Stimulated activated CD4-positive, alpha-beta T cell treated with anti-CD3 and anti-CD28 coated beads, Interleukin-12 subunit alpha, Interleukin-12 subunit beta, amount 100 ng/mL, for 24 hours (primary cell): ENCODE measurements at places on chromosomes 4 and X.

GRCh38 chr4:12244973-12245372, 816.3 kb upstream of the HS3ST1 start:
- no peak for DNase-seq

DNA sequence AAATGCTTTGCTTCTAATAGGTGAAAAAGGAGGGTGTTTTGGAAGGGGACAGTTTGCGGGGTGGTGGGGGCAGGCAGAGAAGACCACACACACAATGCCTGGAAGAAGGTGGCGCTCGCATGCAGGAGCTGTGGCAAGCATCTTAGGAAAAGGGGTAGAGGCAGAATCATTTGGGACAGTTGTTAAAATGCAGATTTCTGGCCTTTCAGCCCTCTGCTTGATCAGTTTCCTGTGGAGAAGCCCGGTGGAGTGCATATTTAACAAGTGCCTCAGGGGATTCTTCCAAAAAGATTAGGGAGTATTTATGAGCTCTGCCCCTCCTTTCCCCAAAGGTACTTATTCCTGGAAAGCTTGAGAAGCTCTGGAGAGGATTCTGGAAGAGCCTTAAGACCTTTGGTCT, 4.8 kb downstream of the NOCT start:
- no peak for DNase-seq

- DNase-seq = no peak
Observed at GRCh38 chr4:169582203-169582602, 30.2 kb downstream of the NEK1 start.

GRCh38 chr4:148540622-148541326, 98.6 kb upstream of the NR3C2 start:
- no peak for DNase-seq

- DNase-seq = no peak
Observed at GRCh38 chrX:76454456-76454927, 27.0 kb downstream of the MAGEE1 start.

- no peak for DNase-seq
Observed at GRCh38 chr4:185837415-185838103, 25.6 kb upstream of the SORBS2 start.

- no peak for DNase-seq
Observed at GRCh38 chrX:140920416-140920815, 82.0 kb upstream of the SPANXB1 start.

DNA sequence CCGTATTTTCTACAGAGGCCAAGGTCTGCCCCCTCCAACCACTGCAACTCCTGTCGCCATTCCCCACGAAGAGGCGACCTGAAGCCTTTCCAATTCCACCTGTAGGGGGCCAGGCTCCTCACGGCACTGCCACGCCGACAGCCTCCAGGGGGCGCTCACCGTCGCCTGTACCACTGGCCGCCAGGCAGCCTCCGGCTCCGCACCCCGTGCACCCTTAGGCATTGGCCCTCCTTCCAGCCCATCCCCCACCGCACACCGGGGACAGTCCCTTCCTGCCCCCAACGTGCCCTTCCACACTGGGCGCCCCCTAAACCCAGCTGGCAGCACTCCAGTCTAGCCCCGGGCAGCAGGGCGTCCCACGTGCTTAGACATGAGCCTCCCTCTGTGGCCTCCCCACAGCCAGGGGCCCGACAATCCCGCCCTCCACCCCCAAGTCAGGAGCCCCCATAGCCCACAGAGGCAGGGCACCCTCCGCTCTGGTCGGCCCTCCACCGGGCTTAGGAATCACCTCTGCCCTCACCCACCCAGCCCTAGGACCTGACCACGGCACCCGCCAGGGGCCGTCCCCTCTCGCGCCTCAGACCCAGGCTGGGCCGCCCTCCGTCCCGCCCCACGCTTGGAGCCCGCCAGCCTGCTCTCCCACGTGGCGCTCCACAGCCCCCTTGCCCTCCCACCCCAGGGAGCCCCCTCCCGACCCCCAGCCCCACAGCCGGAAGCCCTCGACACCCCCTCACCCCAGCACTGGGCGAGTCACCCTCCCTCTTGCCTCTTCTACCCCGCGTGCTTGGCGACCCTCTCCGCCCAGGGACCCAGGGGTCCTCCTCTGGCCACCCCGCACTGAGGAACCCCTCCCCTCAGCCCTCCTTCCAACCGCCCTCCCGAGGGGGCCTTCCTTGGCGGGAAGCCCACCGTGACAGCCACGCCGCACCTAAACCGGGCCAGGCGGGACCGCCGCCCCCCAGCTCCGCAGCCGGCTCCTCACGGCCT, 711 bp downstream of the PNMA6E start:
- DNase-seq = peak; percentile 2

- no peak for DNase-seq
Observed at GRCh38 chr4:87857789-87858188, 25.0 kb downstream of the MEPE start.

GRCh38 chr4:145618210-145618931, 814 bp upstream of the MMAA start:
- no peak for DNase-seq

DNA sequence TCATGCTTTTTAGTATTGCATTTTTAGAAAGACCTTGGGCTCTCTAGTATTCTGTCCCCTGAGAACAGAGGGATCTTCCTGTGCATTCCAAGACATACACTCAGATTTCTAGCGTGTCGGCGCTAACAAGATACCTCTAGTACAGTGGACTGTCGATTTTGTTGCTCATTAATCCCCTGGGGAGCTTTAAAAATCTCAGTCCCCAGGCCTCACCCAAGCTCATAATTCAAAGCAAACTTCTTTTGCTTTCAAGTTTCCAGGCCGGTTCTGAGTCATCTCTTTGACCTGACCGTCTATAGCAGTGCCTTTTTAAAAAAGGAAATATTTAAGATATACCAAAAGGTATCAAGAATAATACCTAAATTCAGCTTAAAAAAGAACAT, 137.0 kb downstream of the AMMECR1 start:
- DNase-seq = no peak

DNA sequence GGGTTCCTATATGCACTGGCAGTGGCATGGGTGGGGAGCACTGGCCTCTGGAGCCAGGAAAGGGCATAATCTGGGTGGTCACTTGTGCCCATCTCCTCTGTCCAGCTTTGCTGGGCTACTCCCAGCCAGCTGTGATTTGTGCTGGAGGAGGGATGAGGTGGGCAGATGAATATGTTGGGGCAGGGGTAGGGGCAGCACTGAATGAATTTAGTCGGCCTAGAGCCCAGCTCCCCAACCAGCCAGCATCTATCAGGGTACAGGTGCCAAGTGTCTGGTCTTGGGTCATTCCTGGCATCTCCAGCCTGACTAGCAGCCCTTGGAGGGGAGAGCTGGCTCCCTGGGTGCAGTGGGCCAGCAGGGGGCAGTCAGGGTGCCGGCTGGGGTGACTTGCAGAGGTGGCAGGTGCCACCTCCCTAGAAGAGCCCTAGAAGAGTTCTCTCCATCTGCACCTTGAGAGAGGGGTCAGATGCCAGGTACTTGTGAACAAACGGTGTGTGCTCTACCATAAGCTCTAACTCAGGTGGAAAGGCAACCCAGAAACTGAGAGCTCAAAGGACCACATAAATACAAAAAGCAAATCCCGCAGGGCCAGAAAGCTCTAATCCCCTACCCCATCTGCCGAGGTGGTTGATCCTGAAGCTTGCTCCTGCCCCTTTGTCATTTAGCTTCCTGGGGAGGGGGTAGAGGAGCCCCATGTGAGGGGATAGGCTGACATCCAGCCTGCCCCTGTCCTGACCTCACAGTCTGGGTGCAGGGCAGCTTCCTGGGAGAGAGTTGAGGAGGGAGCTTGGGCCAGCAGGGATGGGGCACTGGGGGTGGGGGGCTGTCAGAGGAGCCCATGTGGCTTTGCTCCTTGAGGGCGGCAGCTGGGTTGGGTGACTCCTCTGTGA, 2.2 kb downstream of the SORCS2 start:
- DNase-seq = no peak

DNA sequence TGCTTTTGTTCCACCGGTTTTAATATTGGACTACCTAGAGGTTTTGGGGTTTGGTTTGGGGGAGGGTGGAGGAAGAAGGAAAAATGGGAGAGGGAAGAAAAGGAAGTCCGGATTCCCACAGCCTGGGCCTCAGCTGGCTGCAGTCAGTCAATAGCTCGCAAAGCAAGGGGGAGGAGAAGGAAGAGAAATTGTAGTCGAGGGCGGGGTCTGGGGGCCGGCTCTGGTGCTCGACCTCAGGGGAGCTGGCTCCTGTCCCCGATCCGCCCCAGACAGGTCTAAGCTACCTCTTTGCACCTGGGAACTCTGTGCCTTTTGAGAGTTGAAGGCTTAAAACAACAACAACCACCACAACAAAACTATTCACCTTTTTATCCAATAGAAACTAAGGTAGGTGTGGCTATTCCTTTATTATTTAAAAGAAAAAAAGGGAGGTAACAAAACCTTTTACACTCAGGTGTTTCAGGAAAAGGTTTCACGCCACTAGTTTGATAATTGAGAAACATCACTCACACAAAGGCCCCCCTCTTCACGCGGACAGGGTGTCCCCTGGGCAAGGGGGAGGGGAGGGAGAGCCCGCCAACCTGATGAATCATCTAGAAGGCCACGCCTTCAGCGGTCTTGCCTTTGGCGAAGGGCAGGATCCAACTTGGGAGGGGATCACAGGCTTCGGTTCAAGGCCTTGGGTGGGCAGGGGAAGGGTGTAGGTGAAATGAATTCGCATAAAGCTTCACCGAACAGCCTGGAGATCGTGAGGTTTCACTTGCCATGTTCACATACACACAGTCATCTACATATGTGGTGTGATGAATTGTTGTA, 1.6 kb upstream of the LNX1 start:
- DNase-seq = no peak

GRCh38 chr4:72895408-72895807, 174.1 kb downstream of the COX18 start:
- no peak for DNase-seq

- no peak for DNase-seq
Observed at GRCh38 chrX:4674028-4674782, 960.8 kb upstream of the PRKX start.

- no peak for DNase-seq
Observed at GRCh38 chr4:42953321-42953720, 60.8 kb downstream of the GRXCR1 start.

DNA sequence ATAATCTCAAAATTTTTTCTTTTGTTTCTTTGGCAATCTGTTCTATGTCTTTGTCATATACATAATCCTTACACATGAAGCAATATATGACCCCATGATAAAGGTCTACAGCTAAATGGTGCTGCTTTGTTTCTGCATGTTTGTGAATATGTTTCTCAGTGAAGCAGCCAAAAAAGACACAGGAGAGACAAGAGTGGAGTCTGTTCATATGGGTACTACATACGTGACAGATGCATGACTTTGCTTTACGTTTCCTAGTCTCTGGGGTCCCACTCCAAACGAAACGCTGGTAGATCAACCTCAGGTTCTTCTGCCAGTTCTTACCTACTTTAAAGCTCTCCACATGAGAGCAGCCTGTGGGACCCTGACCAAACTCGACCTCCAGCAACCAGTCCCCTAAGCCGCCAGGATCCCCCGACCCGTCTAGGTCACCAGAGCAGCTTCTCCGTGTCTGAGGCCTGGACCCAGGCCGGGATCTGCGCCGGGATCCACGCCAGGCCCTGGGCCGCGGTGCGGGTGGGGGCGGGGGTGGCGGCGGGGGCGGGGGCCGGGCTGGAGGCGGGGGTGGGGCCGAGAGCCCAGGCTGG, 1.5 kb downstream of the USP51 start:
- no peak for DNase-seq

DNA sequence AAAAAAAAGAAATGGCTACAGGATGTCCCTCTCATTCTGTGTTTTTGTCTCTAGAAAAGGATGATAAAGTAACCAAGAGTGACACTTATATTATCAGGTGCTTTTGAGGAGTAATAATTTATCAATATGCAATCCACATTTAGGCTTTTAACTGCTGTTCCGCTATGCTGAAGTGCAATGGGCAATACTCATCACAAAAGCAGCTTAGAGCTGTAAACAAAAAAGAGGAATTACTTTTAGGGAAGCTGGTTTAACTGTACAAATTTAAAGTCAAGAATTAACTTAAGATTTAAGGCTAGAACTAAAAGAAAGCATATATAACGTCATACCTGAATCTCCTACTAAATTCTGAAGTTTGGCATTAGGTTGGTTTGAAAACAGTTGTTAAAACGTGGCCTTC, 93.5 kb upstream of the DDX3X start:
- no peak for DNase-seq

DNA sequence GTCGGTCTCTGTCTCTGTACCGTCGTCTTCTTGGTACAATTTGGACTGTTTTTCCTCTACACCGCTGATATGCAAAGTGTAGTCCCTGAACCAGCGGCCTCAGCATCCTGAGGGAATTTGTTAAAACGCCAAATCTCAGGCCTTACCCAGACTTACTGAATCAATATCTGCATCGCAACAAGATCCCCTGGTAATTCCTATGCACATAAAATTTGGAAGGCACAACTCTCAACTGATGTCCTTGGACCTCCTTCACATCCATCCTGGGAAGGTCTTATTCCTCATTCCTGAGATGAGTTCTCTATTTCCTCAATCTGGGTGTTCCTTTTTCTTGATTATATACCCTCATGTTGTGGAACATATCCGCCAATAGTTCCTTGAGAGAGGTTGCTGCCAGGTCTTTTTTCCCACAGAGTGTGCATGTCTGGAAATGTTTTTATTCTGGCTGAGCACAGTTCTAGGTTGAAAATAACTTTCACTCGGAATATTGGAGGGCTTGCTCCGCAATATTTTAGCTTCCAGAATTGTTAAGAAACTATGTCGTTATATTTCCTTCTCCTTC, 738 bp upstream of the HPF1 start:
- DNase-seq = no peak

DNA sequence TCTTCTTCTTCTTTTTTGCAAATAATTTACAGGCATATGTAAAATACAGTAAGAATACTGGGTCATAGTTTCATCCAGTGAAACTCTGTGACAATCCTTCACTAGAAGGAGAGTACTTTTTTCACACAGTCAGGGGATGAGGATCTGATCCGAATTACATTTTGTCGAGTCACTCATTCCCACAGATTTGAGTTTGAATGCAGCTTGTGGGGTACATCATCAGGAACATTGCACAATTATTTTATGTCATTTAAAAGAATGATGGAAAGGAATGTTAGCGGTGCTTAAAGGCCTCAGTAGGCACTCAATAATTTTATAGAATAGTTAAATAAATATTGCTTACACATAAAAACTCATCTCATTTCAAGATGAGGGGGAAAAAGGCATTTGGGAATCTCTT, 88.6 kb downstream of the CHRNA9 start:
- no peak for DNase-seq

DNA sequence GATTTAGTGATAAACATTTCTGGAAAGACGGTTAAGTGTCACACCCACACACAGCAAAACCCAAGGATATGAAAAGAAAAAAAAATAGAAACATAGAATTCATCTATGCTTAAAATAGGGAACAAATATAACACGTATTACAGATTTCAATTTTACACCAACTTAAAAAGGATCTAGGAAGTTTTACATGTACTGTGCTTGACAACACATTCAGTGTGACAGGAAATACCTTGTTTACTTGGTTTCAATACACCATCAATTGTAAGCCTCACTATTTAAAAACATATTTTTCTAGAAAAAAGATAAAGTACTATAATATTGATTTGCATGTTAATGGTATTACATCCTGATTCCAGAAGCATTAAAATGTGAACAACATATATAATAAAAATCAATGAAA, 77.0 kb upstream of the SPRY1 start:
- no peak for DNase-seq

GRCh38 chrX:57329008-57329407, 42.5 kb downstream of the FAAH2 start:
- DNase-seq = no peak

- DNase-seq = no peak
Observed at GRCh38 chr4:24141836-24142235, 252.0 kb upstream of the PPARGC1A start.
